ENCODE measurements at places on chromosomes 11 and 22. TPM values are rescaled to one million over a fixed set of nuclear protein-coding genes. Genes with fewer than 3 reads are reported as not detected.

PRDM11 gene
- total RNA-seq: 3.7 TPM

SIK2 gene
- total RNA-seq: 14.8 TPM

DNA sequence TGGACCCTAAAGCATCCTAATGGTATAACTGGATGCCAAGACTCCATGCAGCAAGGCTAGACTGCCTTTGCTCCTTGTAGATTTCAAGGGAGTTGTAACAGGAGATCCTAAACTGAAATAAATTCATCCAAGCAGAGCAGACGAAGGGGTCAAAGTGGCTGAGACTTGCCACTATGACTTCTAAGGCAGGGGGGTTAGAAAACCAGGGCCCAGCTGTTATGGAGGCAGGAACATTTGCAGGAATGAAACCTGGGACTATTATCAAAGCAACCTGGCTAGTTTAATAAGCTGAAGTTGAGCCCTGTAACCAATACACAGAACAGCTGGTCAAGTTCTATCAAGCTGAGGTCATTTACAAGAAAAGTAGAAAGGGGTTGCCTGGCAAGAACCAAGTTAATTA, 122.2 kb upstream of the TRPC6 start:
- no peak overlapping the region for H3K4me3 ChIP-seq
- no peak overlapping the region for H3K27ac ChIP-seq
- no peaks in the 10 kb centered on the region for H3K36me3 ChIP-seq
- H3K27me3 ChIP-seq: no peaks in the 10 kb centered on the region
- no peaks in the 10 kb centered on the region for H3K4me1 ChIP-seq

GRCh38 chr11:44270403-44271273, 39.3 kb downstream of the ALX4 start:
- no peak overlapping the region for H3K4me3 ChIP-seq
- H3K27ac ChIP-seq: no peak overlapping the region
- H3K4me1 ChIP-seq: no peaks in the 10 kb centered on the region
- no peaks in the 10 kb centered on the region for H3K36me3 ChIP-seq
- H3K27me3 ChIP-seq: no peaks in the 10 kb centered on the region

GRCh38 chr11:31830406-31830805, 19.3 kb upstream of the PAX6 start:
- H3K27me3 ChIP-seq: peaks cover 84% of the 10 kb centered on the region
- no peak overlapping the region for H3K27ac ChIP-seq
- no peaks in the 10 kb centered on the region for H3K4me1 ChIP-seq
- no peak for DNase-seq
- no peaks in the 10 kb centered on the region for H3K36me3 ChIP-seq

GRCh38 chr22:35437049-35437448, 37.1 kb downstream of the MCM5 start:
- H3K27ac ChIP-seq: no peak overlapping the region
- H3K4me1 ChIP-seq: no peaks in the 10 kb centered on the region
- peak; percentile 16 for DNase-seq

DNA sequence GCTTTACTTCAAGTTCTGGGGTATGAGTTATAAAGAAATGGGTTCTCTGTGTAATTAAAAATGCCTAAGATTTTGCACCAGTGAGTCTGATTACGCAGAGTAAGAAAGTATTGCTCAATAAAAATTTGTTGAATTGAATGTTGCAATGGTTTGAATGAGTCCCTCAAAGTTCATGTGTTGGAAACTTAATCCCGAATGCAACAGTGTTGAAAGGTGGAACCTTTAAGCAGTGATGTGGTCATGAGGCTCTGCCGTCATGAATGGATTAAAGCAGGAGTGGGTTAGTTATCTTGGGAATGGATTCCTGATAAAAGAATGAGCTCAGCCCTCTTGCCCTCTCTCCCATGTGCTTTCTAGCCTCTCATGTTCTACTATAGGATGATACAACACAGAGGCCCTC, 52.6 kb upstream of the SESN3 start:
- no peaks in the 10 kb centered on the region for H3K36me3 ChIP-seq
- DNase-seq: peak; percentile 78
- H3K4me1 ChIP-seq: peaks cover 29% of the 10 kb centered on the region
- H3K27ac ChIP-seq: peak overlapping the region; percentile 84
- no peaks in the 10 kb centered on the region for H3K27me3 ChIP-seq

GRCh38 chr11:32032478-32032877, 58.4 kb upstream of the RCN1 start:
- no peaks in the 10 kb centered on the region for H3K36me3 ChIP-seq
- H3K27ac ChIP-seq: peak overlapping the region; percentile 96
- peak; percentile 73 for DNase-seq
- peak overlapping the region; percentile 51 for H3K4me3 ChIP-seq

Data from GM23248 (cell line).